ENCODE measurements at places on chromosomes 7 and 10. TPM values are rescaled to one million over a fixed set of nuclear protein-coding genes. Genes with fewer than 3 reads are reported as not detected.

The BHLHA15 gene
- 0.85 TPM for total RNA-seq

The IPMK gene
- total RNA-seq, result 7.0 TPM

The MSMB gene
- not detected for total RNA-seq

The NPM3 gene
- 326 TPM for total RNA-seq

The OR6V1 gene
- not detected for total RNA-seq

The TUBAL3 gene
- 0.72 TPM for total RNA-seq

The AS3MT gene
- total RNA-seq, result 4.9 TPM

The DENND2A gene
- 2.2 TPM for total RNA-seq

The COMMD3 gene
- 30.7 TPM for total RNA-seq

The TMEM273 gene
- 0.48 TPM for total RNA-seq

The SPDYE9 gene
- not detected for total RNA-seq

The CC2D2B gene
- total RNA-seq, result not detected

The KCND2 gene
- total RNA-seq, result not detected

The NPY gene
- total RNA-seq, result not detected

The AKR1C4 gene
- total RNA-seq, result not detected

The DPP6 gene
- not detected for total RNA-seq

The PLAU gene
- total RNA-seq, result 837 TPM

The C10orf105 gene
- not detected for total RNA-seq

The PCLO gene
- 0.48 TPM for total RNA-seq

The AEBP1 gene
- 3.6 TPM for total RNA-seq

The CACNB2 gene
- under 0.01 TPM for total RNA-seq

The MARVELD1 gene
- 12.6 TPM for total RNA-seq

The CDNF gene
- 0.24 TPM for total RNA-seq

The CRYGN gene
- not detected for total RNA-seq

The KCP gene
- 0.72 TPM for total RNA-seq

The MLXIPL gene
- not detected for total RNA-seq

The FXYD4 gene
- not detected for total RNA-seq

The ZNF488 gene
- total RNA-seq, result 1.1 TPM

The CYP3A4 gene
- under 0.01 TPM for total RNA-seq

The TAS2R5 gene
- total RNA-seq, result 2.8 TPM

The IFIT3 gene
- total RNA-seq, result 0.64 TPM

The PKD1L1 gene
- total RNA-seq, result not detected

The OR2A1 gene
- total RNA-seq, result not detected

The FEZF1 gene
- total RNA-seq, result not detected

The FAM237B gene
- total RNA-seq, result not detected

The TWNK gene
- 8.4 TPM for total RNA-seq

The PTPN12 gene
- 43.6 TPM for total RNA-seq

The CLIP2 gene
- 12.6 TPM for total RNA-seq

The DRGX gene
- total RNA-seq, result not detected

All from tracheal epithelial cell (primary cell).